ENCODE measurements at places on chromosomes 7 and 10. TPM values are rescaled to one million over a fixed set of nuclear protein-coding genes. Genes with fewer than 3 reads are reported as not detected.

DNA sequence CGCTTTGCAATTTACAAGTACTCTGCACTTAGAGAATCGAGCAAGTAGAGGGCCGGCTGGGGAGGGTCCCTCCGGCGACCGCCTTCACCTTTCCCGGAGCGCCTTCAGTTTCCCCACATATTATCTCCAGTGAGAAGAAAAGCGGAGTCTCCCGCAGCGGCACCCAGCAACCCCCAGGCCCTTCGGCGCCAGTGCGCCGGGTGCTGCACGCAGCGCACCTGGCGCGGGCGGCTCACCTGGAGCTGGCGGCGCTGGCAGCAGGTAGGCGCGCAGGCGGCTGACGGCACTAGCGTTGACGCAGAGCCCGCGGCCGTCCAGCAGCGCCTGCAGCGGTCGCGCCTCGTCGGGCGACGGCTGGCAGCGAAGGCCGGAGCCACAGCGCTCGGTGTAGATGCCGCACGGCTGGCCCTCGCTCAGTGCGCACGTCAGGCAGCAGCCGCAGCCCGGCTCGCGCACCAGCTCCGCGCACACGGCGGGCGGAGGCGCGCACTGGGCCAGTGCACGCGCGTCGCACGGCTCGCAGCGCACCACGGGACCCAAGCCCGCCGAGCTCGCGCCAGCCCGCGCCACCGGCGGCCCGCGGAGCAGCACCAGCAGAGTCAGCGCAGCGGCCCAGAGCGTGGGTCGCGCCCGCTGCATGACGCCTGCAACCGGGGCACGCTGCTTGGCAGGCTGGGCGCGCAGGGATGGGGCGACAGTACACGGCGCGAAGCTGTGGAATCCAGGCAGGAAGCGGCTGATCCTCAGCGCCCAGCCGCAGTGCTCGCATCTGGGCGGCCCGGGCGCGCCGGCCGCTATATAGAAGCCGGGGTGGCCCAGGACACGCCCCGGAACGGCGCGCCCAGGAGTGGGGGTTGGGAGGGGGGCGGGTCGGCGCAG lies at the start of gene IGFBP3:
IGFBP3 (minus strand) TSS at position 771 of the 879 bp plus-strand sequence; CDS start at position 639, 132 bp downstream.
- DNase-seq: peak; percentile 43
- peaks cover 6% of the 10 kb centered on the region for H3K36me3 ChIP-seq
- H3K27ac ChIP-seq: no peak within 1 kb of the TSS
- peak within 1 kb of the TSS; percentile 74 for H3K4me3 ChIP-seq

The ABI1 gene
- total RNA-seq: 43.0 TPM

- H3K27me3 ChIP-seq: no peaks in the 10 kb centered on the region
- H3K27ac ChIP-seq: peak overlapping the region; percentile 100
- no peak for DNase-seq
Measured at GRCh38 chr7:94182721-94183120, 178.6 kb upstream of the BET1 start.

GRCh38 chr7:95491634-95492314 lies 6.0 kb downstream of the ASB4 start:
- DNase-seq: peak; percentile 96
- H3K27ac ChIP-seq: peak overlapping the region; percentile 23
- peaks cover 6% of the 10 kb centered on the region for H3K36me3 ChIP-seq
- no peaks in the 10 kb centered on the region for H3K27me3 ChIP-seq
- peaks cover 24% of the 10 kb centered on the region for H3K4me1 ChIP-seq

GRCh38 chr7:155645662-155646061 lies 1.2 kb downstream of the RBM33 start:
- no peak for DNase-seq
- H3K4me3 ChIP-seq: peak overlapping the region; percentile 78
- H3K36me3 ChIP-seq: peaks cover 19% of the 10 kb centered on the region
- H3K27me3 ChIP-seq: no peaks in the 10 kb centered on the region
- H3K4me1 ChIP-seq: peaks cover 29% of the 10 kb centered on the region

The PTPN20 gene
- total RNA-seq: 0.26 TPM

DNA sequence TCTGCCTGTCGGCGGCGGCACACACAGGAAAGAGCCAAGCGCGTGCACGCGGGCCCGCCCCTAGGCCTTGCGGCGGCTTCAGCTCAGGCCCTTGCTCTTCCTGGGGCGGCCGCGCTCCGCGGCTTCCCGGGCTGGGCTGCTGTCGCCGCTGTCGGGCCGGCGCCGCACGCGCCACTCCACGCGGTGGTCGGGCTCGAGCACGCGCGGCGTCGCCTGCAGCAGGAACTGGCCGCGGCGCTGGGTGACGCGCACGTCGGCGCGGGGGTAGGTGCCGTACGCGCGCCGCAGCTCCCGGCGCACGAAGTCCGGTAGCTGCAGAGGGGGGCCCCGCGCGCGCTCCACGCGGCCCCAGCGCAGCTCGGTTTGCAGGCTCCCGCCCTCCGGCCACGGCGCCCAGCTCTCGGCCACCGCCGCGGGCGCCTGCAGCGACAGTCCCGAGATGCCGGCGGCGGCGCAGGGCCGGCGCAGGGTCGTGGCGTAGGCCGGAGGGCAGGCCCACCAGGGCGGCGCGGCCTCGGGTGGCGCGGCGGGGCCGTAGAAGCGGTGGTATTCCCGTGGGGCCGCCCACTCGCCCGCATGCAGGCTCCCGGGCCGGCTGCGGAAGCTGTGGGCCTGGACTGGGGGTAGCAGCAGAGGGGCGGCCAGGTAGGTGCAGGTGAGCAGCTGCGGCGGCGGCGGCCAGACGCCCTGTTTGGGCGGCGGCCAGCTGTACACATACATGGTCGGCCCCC lies 804 bp downstream of the C10orf95 start:
- H3K27me3 ChIP-seq: no peaks in the 10 kb centered on the region
- H3K4me1 ChIP-seq: peaks cover 7% of the 10 kb centered on the region
- H3K36me3 ChIP-seq: peaks cover 23% of the 10 kb centered on the region
- peak overlapping the region; percentile 89 for H3K4me3 ChIP-seq

The NKX2-3 gene
- not detected for total RNA-seq

GRCh38 chr10:14840178-14840577 lies 2.1 kb downstream of the HSPA14 start:
- peaks cover 39% of the 10 kb centered on the region for H3K36me3 ChIP-seq
- no peak for DNase-seq
- H3K27ac ChIP-seq: no peak overlapping the region
- H3K27me3 ChIP-seq: no peaks in the 10 kb centered on the region
- peak overlapping the region; percentile 76 for H3K4me3 ChIP-seq

Measured in MCF 10A (cell line).